Activated T-cell treated with anti-CD3 and anti-CD28 coated beads for 1 hour (primary cell): ENCODE measurements at places on chromosomes 13 and 19.

DNA sequence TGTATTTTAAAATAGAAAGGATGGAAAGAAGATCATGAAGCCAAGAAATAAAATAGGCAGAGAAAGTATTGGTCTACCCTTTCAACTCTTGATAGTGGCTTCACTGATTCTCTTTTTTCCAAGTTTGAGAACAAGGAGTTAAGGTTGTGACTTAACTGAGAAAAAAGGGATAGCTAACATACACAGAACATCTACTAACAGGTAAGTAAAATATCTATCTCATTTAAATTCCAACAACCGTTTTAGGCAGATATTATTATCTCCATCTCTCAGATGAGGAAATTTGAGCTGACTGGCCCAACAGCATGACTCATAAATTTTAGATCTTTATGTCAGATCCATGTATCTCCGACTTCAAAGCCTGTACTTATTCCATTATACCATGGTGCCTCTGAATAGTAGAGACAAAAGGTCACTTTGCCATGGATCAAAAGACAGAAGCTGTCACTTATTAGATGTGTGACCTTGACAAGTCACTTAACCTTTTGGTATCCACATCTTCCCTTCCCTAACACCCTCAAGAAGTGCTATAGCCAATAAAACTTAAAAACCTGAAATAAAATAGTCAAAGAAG is 152.1 kb downstream of the DACH1 start:
- no peak for DNase-seq

GRCh38 chr13:95858286-95859075 is 181.5 kb downstream of the DNAJC3 start:
- no peak for DNase-seq

DNA sequence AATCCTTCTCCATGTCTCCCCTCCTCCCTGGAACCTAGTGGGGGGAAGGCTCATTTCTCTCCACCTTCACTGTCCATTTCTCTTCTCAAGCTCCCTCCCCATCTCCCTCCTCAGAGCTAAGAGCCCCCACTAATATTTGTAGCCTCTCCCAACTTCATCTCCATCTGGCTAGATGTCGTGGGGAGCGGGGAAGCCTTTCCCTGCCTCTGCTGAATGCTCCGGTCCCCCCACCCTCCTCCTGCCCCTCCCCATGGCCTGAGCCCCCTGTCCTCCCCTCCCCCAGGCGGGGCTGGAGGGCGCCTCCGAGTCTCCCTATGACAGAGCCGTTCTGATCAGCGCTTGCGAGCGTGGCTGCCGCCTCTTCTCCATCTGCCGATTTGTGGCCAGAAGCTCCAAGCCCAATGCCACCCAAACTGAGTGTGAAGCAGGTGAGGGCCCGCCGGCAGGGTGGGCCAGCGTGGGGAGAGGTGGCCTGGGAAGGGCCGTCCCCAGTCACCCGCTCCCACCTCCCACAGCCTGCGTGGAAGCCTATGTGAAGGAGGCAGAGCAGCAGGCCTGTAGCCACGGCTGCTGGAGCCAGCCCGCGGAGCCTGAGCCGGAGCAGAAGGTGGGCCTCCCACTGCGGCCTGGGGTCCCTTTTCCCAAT is 1.0 kb downstream of the TMEM59L start:
- DNase-seq = no peak

DNA sequence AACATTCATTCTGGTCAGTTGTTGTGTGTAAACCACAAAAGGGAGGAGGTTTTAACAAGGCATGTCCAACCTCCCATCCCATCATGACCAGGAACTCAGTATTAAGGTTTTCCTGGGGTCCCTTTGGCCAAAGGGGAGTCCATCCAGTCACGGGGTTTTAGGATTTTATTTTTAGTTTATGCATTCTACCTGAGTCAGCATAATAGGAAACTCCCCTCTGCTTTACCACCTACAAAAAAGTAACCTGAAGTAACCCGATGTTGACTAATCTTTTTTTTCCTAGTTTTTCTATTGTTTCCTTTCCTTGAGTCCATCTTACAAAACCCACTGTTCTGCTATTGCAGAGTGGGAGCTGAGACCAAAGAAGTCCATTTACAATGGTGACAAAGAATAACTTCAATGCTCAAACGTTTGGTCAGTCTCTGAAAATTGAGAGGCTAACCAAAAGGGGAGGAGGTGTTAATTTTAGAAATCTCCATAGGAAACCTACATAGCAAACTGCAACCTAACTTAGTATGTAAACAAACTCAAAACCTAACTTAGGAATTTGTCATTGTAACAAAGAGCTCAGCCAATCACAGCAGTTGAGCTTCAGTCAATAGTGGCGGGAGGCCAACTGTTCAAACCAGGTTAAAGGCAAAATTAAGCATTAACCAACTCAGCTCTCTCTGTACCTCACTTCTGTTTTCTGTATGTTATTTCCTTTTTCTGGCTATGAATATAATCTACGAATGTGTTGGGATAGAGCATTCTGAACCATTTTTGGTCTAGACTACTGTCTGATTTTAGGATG is 1954.1 kb downstream of the PCDH9 start:
- DNase-seq = no peak

- no peak for DNase-seq
These were observed 3.5 kb upstream of the ZIC5 start for GRCh38 chr13:99974939-99975561.

GRCh38 chr19:47023448-47023794 is 3.8 kb downstream of the NPAS1 start:
- DNase-seq = no peak

GRCh38 chr19:588741-589692 is 664 bp upstream of the HCN2 start:
- DNase-seq = no peak

DNA sequence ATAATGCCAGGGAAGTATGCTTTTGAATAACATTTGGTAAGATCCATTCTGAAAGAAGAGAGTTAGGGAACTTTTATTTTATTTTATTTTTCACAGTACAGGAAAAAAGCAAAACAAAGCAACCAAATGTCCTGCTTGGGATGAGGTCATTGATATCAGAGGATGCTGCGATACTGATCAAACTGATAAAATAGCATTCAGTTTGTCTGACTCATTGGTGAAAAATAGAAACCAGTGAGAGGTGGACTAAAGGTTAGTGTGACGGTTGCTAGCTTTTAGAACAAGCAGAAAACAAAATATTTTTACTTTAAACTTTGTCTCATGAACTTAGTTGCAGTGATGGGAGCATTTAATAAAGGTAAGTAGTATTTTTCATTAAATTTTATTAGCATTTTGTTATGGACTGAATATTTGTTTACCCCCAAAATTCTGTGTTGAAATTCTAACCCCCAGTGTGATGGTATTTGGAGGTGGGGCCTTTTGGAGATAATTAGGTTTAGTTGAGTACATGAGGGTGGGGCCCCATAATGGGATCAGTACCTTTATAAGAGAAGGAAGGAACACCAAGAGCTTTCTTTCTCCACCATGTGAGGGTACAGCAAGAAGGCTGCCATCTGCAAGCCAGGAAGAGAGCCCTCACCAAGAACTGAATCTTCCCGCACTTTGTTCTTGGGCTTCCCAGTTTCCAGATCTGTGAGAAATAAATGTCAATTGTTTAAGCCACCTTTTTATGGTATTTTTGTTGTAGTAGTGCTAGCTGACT is 37.3 kb downstream of the ITGBL1 start:
- DNase-seq = no peak

DNA sequence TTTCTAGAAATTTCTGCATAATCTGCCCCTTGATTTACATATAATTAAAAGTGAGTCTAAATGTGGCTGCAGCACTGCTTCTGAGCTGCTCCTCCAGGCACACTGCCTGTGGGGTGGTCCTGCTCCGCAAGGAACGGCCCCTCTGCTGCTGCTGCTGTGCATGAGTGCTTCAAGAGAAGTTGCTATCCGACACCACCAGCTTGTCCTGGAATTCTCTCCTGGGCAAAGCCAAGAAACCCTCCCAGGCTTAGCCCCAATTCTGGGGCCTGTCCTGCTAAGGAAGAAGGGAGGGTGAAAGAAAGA is 7.5 kb upstream of the PDCD5 start:
- no peak for DNase-seq

GRCh38 chr19:29988351-29988750 is 46.3 kb downstream of the URI1 start:
- DNase-seq = no peak

- no peak for DNase-seq
These were observed 228.7 kb downstream of the KCNRG start for GRCh38 chr13:50243931-50244330.

DNA sequence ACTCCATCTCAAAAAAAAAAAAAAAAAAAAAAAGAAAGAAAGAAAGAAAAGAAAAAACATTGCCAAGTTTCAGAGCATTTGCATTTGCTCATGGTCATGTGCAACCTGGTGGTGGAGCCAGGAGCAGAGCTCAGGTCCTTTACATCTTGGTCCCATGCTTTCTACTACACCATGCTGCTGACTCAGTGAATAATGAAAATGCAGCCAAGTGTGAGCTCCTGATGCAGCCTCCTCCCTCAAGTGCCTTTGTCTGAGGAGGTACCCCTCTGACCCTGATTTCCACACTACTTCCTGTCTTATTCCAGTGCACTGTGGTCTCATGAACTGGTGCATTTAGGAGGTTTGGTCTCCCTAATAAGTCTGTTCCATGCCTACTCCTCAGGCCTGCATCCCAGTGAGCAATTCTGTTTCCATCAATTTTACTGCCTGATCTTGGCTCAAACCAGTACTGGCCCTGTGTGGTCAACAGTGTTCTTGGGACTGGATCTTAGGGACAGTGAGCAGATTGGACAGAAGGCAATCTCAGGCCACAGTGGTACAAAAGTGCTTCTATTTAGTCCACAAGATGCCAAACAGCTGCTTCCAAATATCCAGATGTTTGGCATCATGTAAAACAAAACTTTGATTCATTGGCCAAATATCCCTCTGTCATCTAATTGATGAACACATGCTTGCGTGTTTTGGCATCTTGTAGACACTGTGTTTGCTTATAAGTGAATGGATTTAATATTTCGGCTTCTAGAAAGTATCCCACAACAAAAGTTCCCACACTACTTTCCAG is 28.8 kb upstream of the LRCH1 start:
- DNase-seq = no peak

DNA sequence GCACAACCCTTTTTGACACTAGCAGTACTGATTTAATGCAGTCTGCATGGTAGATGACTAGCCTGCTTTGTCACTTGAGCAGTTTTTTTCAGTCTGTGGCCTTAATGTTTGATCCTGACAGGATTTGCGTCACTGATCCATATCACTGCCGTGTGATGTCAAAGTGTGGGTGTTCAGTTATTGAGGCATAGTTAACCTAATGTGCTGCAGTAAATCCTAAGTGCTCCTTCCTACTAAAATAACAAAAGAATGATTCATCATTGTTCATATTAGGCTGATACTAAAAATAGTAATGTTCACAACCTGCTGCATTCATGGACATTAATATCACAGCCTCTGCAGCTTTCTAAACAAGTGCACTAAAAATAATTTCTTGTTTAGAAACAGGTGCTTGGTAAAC is 121.9 kb upstream of the MLNR start:
- no peak for DNase-seq

GRCh38 chr19:5053661-5054060 is 84.7 kb downstream of the KDM4B start:
- no peak for DNase-seq

- DNase-seq = no peak
These were observed 314.7 kb downstream of the OLFM4 start for GRCh38 chr13:53343361-53343744.
